ENCODE measurements at places on chromosomes 4 and X.

DNA sequence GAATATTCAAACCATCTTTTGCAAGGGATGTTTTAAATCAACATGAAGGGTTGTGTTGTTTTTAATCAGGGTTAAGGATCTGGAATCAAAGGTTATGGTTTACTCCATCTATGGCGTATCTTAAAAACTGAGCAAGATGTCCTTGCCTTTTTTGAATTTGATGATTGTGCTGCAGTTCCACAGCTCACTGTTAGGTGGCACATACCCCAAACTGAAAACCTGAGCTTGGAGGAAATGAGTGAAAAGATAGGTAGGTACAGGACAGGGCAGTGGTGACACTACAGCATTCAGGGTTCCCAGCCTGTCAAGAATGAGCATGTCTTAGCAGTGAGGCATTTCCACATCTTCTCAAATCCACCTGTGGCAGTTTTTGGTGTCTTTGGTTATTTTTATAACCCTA, 13.1 kb upstream of the EOLA1 start:
- DNase-seq = no peak

GRCh38 chrX:37076983-37077382, 68.8 kb downstream of the FAM47C start:
- no peak for DNase-seq

- DNase-seq = no peak
Measured at GRCh38 chrX:5307416-5307815, 921.3 kb downstream of the NLGN4X start.

- no peak for DNase-seq
Measured at GRCh38 chrX:106684207-106684606, 42.3 kb upstream of the RNF128 start.

DNA sequence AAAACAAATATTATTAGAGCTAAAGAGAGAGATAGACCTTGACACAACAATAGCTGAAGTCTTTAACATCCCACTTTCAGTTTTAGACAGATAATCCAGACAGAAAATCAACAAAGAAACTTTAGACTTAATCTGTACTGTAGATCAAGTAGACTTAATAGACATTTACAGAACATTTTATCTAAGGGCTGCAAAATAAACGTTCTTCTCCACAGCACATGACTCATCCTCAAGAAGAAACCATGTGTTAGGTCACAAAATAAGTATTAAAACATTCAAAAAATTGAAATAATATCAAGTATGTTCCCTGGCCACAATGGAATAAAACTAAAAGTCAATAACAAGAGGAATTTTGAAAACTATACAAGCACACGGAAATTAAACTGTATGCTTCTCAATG, 1510.3 kb upstream of the PCDH10 start:
- no peak for DNase-seq

DNA sequence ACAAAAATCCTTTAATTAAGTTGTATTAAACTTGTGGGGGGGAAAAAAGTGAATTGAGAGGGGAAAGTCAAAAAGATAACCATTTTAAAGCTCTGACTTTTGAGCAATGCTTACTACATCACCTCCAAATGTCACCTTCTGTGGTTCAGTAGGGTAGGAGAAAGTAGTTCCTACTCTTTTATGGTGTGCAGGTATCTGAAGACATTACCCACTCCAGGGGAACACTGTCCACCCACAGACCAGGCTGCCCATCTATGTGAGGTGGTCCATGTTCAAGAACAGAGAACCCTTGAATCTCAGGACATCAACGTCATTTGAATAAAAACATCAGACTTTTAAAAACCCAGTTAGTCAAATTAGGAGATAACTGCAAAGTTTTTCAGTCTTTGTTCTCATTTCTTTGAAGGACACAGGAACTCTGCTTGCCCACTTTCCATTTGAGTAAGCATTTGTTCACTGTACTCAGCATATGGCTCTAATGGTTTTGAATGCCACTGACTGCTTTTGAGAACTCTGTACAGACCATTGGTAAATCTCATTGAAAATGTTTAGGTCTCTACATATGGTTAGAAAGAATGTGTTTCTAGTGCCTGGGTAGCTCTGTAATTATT, 18.4 kb downstream of the NMU start:
- no peak for DNase-seq

- no peak for DNase-seq
Measured at GRCh38 chr4:186946682-186947294, 223.1 kb upstream of the FAT1 start.

DNA sequence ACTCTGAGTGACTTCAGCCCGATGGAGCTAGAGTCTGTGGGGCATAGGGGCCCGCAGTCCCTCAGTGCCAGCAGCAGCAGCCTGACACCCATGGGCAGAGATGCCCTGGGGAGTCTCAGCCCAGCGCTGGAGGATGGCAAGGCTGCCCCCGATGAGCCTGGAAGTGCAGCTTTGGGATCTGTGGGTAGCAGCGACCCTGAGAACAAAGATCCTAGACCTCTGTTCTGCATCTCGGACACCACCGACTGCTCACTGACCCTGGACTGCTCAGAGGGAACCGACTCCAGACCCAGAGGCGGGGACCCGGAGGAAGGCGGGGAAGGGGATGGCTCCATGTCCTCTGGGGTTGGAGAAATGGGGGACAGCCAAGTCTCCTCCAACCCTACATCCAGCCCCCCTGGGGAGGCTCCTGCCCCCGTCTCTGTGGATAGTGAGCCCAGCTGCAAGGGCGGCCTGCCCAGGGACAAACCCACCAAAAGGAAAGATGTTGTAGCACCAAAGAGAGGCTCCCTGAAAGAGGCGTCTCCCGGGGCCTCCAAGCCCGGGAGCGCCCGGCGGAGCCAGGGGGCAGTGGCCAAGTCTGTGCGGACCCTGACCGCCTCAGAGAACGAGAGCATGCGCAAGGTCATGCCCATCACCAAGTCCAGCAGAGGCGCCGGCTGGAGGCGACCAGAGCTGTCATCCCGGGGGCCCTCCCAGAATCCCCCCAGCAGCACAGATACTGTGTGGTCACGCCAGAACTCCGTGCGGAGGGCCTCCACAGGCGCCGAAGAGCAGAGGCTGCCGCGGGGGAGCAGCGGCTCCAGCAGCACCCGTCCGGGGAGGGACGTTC, 39.5 kb downstream of the FHDC1 start:
- DNase-seq = no peak

DNA sequence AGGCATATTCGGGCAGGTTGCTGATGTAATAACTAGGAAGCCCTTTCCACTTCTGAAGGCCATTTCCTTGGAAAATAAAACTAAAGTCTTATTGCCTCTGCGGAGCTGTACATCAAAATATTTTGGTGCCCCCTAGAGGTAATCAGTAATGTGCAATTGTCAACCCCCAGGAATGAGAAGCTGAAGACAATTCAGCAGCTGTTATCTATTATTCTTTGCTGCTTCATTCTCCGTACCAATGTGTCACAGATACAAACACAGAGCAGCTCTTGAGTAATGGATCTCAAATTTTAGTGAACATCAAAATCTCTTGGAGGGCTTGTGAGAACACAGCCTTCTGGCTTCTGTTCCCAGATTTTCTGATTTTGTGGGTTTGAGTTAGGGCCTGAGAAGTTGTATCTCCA, 3.5 kb upstream of the SLIT2 start:
- DNase-seq = peak; percentile 82

- DNase-seq = peak; percentile 18
Measured at GRCh38 chr4:123825596-123826291, 429.1 kb downstream of the SPRY1 start.

- no peak for DNase-seq
Measured at GRCh38 chr4:71123951-71124350, 130.5 kb downstream of the DCK start.

DNA sequence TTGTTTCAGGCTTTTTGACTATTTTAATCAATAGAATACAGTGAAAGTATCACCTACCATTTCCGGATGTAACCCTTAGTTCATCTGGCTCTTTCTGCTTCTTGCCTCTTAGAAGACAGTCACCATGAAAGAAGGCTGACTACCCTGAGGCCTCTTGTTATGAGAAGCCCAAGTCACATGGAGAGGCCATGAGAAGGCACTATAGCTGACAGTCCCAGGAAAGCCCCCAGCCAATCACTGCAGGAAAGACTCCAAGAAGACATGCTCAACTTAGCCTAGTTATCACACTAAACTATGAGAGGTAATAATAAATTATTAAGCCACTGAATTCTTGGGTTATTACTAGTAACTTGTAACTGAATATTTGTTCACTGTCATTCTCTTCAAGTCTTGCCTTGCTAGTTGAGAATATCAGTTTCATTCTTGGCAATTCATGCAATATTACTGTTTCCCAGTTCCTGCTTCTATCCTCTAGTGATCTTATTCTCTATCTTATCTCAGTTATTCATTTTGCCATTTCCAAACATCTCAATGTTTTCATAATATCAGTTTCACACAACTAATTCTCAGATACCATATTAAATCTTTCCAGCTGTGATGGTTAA, 57.1 kb upstream of the GUCY1A1 start:
- DNase-seq = no peak

GRCh38 chrX:24495700-24496099, 30.6 kb downstream of the PDK3 start:
- DNase-seq = no peak

DNA sequence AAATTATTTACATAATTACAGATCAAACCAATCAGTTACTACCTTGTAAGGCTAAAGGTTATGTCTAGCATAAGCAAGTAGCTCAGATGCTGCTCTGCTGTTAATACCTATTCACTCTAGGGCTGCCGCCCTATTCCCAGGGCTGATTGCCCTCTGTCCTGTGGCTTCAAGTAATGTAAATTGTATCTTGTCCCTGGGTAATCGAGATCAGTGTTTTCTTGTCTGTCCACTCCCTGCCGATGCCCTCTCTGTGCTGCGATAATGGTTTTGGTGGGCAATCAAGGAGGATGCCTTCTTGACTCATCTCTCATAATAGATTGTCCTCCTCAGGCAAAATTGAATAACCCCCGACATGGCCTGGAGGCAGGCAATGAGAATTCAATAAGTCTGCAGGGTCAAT, 641.0 kb upstream of the PITX2 start:
- DNase-seq = peak; percentile 43

All from osteoblast (primary cell).